ENCODE measurements at places on chromosomes 13 and 19.

DNA sequence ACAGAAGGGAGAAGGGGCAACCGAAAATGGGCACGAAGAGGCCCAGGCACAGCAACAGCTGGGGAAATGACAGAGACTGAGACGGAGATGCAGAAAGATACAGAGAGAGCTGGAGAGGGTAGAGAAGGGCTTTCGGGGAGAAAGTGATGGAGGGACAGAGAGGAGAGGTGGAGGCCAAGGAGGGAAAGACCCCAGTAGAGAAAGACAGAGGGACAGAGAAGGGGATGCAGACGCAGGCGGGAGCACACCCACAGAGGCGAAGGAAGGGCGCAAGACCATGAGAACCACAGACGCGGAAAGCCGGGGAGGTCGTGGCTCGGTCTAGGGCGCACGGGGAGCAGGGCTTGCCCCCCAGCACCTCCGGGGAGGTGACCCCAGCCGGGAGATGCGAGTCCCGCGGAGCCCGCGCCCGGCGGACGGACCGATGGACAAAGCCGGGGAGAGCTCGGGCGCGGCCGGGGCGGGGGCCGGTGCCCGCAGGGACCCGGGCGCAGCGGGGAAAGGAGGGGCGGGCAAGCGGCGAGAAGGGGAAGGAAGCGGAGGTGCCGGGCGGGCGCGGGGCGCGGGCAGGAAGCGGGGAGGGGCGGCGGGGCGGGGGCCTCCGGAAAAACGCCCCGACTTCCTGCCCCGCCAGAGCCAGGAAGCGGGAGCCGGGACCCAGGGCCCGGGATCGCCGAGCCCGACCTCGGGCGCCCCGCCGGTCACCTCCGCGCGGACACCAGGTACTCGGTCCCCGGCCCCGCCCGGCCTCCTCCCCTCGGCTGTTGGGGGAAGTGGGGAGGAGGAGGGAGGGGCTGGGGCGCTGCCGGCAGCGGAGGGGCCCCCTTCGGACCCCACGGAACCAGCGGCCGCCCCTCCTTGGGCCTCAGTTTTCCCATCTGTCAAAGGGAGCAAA, at the start of gene ARHGEF1:
ARHGEF1 (plus strand) TSS at position 617 of the 895 bp plus-strand sequence. CDS start 4,899 bp downstream, outside the sequence.
- peak; percentile 74 for DNase-seq

GRCh38 chr19:6074709-6075403, 35.4 kb downstream of the RFX2 start:
- DNase-seq, result no peak

DNA sequence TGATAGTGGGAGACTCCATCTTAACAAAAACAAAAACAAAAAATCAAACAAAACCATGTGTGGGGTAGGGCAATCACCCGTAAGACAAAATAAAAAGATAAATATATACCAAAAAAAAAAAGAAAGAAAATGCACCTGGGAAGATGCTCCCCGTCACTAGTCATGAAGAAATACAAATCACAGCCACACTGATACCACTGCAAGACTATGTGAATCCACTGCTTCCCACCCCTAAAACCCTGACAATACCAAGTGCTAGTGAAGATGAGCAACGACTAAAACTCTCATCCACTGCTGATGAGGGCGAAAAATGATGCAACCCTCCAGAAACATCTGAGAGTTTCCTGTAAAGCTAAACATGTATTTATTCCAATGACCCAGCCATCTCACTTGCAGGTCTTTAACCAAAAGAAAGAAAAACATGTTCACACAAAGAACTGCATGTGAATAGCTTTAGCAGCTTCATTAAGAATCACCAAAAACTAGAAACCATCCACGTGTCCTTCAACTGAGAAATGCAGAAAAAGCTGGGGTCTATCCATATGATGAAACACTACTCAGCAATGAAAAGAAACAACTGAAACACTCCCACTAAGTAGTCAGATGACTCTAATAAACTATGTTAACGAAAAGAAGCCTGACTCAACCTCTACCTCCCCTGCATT, 31.7 kb downstream of the BRD4 start:
- peak; percentile 56 for DNase-seq

DNA sequence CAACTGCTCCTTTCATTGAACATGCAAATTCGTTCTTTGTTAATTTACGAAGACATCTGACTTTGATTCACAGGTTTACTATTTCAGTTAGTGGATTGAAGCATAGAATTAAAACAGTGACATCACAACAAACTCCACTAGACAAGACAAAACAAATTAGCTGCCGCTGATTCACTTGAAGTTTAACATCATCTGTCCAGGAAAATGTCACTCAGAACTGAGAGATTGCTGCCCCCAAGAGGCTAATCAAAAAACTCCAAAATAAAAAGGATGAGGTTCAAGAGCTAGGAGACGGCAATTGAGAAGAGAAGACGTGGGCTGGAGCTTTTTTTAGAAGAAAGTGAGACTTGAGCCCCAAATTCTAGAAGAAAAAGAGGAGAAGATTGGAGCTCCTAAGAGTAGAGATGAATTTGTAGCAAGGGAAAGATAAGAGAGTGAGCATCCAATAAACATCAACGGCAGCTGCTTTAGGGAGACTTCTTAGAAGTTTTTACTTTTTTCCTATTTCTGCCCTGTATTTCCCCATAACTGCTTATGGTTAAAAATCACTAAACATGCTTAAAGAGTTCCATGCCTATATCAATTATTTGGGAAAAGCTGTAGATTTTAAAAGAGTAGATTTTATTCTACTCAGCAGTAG, 40.8 kb upstream of the TPP2 start:
- no peak for DNase-seq

DNA sequence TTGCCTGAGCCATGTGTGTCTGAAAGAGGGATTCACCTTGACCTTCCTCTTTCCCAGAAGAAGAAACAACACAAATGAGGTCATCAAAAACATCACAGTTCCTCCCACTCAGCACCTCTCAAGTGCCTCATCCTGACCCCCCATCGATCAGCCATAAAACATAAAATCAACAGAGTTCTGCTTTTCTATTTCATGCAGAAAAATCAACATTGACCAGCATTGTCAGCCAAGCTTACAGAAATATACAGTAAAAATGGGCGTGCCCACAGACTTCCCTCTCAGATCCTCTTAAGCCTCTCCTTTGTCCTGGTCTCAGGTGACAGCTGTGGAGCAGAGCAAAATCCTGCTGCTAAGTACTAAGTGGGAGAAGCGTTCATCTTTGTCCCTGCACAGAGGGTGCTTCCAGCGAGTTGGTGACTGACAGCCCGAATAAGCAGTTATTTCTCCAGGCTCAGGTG, 213.3 kb downstream of the OLFM4 start:
- DNase-seq, result no peak

DNA sequence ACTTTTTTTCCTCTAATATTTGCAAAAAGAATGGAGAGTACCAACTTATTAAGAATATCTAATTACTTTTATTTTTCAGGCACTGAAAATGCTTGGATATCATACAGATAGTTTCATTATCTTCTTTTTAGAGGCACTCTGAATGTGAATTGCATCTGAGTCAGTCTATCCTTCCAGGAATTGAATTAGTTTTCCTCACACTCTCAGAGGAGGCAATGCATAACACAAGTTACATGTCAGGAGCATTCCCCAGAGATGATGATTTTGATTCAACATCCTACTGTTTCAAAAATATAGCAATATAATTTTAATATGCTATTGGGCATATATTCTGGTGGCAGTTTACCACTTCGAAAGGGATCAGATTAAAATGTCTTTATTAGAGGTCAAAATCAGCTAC, 1315.4 kb downstream of the PCDH9 start:
- DNase-seq, result no peak

- DNase-seq, result no peak
These were observed 55.7 kb upstream of the NFIC start for GRCh38 chr19:3310711-3311110.

GRCh38 chr19:10968527-10969135, 7.8 kb downstream of the SMARCA4 start:
- no peak for DNase-seq

DNA sequence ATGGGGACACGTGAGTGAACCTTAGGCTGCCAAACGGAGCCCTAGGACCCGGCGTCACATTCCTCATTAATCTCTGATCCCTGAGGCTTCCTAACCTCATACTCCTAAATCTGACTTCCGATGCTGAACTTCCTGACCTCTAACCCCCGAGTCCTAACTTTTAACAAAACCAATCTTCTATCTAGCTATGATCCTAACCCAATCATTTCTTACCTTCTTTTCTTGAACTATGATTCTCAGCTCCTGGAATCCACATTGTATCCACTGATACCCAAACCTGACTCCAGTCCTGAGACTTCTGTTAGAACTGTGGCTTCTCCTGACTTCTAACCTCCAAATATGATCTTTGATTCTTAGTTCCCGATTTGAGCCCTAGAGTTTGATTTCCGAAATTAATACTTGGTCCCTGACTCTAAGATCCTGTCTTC, 447 bp downstream of the NFKBIB start:
- DNase-seq, result no peak

- DNase-seq, result peak; percentile 54
These were observed 34.7 kb downstream of the TSSK6 start for GRCh38 chr19:19480688-19481087.

DNA sequence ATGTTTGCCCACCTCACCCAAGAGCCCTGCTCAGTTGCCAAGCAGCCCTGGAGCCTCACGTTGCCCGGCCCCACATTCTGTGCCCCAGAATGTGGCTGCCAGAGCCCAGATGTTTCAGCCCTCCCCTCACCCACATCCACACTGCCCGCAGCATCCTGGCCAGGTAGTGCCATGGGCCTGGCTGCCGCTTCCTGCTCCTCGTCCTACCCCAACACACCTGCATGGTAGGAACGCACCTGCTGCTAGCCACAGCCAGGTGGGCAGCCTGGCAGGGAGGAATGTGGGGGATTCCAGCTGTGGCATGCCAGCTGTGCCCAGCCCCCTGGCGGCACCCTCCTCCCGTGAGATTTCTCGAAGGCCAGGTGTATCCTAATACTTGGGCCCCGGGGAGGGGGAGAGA, 7.5 kb upstream of the NFIX start:
- no peak for DNase-seq

Data from activated CD4-positive, alpha-beta memory T cell treated with anti-CD3 and anti-CD28 coated beads for 36 hours (primary cell).